ENCODE measurements at places on chromosomes 11 and 22.

DNA sequence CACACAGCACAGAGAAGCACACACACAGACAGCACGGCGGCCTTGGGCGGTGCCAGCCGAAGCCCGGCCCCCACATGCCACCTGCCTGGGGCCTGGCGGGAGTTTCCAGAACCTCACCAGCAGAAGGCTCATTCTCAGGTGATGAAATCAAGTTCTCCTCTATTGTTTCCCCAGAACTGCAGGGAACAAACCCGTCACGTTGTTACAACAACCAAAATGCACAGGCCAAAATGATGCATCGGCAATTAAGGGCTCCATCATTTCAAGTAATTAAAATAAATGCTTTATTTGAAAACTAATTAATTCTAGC, 30.8 kb downstream of the GNB1L start:
- no peak for DNase-seq

DNA sequence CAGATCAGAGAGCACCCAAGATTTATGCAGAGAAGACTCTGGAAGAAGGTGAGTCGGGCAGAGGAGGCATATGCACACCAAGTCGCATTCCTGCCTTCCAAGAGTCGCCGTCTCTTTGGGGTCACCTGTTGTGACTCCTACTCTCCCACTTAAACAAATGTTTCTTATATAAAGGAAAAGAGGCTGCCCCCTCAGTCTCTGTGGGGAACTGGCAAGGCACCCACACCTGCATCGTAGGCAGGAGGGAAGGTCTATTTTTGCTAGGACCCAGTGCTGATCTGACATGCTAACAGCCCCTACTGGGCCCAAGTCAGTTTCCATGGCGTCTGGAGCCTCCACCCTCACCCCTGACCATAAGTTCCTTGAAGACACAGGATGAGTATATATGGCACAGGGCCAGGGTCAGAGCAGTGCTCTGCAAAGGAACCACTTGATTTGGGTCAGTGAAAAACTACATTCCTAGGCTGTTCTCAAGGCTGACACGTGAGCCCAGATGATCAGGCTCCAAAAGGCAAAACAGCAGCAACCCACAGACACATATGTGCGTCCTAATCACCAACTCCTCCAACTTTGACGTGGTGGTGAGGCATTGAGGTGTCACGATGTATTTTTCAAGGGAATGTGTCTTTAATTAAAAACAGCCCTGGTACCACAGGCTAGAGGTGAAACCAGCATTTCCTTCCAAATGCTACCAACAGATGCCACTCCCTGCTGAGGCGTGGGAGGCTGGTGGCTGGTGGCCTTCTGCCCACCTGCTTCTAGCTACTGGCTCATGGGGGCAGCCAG, 55.6 kb upstream of the CSNK2A3 start:
- no peak for DNase-seq

- DNase-seq: no peak
Measured at GRCh38 chr11:128619540-128620308, 32.4 kb upstream of the ETS1 start.

DNA sequence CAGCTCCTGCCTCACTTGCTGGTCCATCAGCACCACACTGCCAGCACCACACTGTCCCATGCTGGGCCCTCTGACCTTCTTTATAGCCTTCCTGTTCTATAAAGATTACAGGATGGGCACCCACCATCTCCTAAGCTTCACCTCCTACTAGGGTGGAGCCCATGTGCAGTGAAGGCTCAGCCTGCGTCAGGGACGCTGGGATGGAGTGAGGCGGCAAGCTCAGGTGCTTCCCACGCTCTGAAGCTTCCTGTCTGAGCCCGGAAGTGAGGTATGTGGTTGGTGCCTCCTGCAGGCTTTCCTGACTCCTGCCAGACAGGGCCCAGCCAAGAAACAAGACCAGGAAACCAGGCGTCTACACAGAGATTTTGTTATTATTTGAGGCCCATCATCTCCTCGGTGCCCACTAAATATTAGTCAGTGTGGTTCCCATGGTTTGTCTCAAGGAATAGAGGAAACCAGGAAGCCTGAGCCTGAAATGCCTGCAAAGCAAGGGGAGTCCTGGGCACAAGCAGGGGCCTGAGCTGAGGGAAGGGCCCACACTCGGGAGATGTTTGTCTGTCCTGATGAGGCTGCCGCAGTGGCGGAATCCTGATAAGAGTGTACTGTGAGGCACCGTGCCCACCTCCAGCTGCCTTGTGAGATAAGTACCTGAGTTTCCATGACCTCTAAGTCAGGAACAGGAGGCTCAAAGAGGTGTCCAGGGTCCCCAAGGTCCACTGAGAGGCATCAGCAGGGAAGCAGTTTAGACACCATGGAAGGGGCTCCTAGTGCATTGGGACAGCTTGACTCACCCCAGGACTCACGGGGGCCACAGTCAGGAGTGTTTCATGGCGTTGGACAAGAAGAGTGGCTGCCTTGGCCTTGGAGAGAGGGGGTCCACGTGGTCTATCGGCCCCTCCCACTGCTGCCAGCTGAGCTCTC, 22.0 kb downstream of the RSPH14 start:
- DNase-seq: no peak

- DNase-seq: no peak
Measured at GRCh38 chr22:27802346-27803073, 954 bp upstream of the MN1 start.

- DNase-seq: no peak
Measured at GRCh38 chr11:11977206-11977938, 31.1 kb downstream of the DKK3 start.

GRCh38 chr11:2399488-2400068, 972 bp upstream of the TSSC4 start:
- DNase-seq: no peak

DNA sequence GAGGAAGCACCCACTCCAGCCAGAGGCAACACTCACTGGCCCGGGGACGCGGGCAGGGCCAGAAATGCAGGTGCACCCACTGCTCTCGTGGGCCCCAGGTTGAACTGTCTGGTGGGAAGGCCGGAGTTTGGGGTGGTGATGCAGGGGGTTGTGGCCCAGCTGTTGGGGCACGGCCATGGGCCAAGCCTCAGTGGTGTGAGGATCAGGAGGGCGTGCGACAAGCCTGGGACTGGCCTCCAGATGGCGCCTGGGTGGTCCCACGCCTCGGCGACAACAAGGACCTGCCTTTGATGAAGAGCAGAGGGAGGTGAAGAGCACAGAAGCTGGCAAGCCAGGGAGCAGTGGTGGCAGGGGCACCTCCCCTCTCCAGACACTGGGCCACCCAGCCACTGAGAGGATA, 240.8 kb downstream of the BRD1 start:
- DNase-seq: no peak

DNA sequence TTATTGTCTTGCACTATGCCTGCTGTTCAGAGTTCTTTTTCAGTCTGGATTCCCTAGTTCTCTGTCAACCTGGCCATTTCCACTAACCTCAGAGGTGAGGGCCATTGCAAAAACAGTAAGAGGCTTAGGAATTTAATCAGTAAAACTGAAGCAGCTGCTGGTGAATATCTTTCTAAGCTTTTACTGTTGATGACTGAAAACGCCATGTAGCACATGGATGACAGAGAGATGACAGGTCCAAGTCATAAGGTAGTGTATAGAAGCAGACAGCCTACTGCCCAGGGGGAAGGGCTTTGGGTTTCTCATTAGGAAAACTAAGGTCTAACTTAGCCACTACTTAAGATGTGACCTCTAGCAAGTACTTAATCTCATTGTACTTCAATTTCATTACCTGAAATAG, 152.6 kb upstream of the DDI1 start:
- DNase-seq: no peak

DNA sequence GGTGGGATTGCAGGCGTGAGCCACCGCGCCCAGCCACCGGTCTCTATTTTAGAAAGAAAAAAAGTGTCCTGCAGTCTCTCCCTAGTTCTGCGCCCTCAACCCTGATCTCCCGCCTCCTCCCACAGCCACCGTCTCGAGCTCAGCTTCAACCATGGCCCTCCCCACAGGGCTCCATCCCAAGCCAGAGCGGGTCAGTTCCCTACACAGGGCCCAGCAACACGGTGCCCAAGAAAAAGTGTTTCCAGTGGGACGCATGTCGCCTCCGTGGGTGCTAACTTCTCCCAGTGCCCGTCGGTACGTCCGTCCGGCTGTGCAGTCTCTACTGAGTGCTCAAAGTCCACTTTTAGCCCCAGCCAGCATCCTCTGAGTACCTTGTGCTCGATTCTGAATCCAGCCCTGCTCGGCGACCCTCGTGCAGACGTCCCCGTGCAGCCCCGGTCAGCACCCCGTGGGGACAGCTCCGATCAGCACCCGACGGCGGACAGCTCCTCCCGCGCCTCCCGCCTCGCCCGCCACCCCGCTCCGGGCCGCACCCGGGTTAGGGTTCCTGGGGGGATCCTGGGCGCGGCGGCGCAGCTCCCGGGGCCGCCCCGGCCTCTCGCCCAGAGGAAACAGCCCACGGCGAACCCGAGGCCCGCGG, 657 bp upstream of the MAPK8IP2 start:
- no peak for DNase-seq

DNA sequence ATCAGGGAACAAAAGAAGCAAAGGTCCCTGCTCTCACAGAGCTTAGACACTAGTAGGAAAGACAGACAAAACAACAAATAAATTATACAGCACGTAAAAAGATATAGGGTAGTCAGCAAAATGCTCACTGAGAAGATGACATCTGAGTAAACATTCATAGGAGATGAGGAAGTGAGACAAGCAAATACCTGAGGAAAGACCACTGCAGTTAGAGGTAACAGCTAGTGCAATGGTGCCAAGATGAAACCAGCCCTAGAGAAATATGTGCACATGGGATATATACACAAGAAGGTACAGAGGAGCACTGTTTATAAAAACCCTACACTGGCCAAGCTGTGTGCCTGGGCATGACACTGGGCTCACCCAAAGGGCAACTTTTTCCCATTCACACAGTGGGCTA, 9.8 kb downstream of the CYP2R1 start:
- no peak for DNase-seq

GRCh38 chr22:38819387-38819940, 24.4 kb downstream of the NPTXR start:
- DNase-seq: no peak

- DNase-seq: no peak
Measured at GRCh38 chr11:44622721-44623258, 57.3 kb downstream of the CD82 start.

DNA sequence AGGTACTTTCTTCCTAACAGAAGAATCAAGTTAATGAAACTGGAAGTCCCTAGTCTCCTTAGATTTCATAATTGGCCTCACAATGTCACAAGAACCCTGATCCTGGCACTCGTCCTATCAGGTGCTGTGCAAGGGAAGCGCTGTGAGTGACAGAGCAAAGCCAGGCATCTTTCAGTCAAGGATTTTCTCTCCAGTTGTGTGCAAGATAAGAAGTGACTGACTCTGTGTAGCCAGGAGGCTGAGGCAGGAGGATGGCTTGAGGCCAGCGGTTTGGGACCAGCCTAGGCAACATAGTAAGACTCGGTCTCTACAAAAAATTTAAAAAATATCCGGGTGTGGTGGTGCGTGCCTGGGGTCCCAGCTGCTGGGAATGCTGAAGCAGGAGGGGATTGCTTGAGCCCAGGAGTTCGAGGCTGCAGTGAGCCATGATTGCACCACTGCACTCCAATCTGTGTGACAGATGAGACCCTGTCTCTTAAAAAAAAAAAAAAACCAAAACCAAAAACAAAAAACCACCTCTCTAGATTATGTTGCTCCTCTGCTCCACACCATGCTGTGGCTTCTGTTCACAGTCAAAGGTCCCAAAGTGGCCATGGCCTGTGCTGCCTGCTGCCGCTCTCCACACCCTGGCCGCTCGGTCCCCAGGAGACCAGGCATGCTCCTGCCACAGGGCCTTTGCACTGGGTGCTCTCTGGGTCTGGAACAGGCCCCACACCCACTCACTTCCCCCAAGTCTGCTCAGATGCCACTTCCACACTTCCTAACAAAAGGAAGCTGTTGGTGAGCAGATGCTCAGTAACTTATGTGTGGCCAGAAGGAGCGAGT, 54.2 kb upstream of the CLDN5 start:
- DNase-seq: no peak

GRCh38 chr11:120909676-120910416, 114.1 kb upstream of the TBCEL start:
- no peak for DNase-seq

DNA sequence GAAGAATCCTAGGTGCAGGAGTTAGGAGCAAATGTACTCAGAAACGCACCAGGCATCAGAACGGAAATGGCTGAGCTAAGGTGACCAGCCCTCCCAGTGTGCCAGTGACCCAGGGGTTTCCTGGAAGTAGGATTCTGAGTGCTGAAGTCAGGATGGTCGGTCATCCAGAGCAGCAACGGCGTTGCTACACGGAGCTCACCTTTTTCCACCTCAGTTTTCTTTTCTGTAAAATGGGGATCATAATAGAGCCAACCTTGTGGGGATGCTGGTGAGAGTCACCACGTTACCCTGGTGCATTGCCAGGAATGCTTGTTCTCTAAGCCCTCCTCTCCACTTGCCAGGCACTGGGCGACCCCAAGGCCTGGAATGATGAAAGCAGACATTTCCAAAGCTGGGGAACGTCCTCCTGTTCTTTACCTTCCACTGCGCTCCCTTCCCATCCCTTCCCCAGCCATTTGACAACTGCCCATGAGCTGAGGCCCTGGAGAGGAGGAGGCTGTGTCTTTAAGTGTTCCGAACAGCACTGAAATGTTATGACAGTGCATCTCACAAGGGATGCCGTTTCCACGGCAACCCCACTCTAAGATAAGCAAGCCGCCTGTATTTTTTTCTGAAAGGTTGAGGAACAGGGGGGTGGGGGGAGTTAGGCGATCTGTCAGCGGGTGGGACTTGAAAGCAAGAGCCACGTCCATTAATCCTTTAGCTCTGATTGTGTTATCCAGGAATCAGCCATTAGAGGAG, 66.8 kb downstream of the TSPAN18 start:
- DNase-seq: no peak

DNA sequence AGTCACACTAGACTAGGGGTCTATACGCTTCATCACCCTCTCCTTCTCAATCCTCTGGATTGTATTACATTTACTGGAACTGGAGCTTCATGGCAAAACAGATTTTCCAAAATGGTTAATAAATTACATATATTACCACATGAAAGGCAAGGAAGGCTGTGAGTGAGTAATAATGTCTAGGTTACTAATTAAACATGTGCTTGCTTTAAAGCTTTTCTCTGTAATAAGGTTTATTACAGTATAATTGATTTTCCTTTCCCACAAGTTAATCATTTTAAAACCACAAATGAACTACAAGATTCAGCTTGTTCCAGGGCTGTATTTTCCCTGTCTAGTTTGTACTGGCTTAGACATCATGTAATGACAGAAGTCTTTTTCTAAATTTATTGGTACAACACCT, 25.6 kb downstream of the MMP13 start:
- no peak for DNase-seq

DNA sequence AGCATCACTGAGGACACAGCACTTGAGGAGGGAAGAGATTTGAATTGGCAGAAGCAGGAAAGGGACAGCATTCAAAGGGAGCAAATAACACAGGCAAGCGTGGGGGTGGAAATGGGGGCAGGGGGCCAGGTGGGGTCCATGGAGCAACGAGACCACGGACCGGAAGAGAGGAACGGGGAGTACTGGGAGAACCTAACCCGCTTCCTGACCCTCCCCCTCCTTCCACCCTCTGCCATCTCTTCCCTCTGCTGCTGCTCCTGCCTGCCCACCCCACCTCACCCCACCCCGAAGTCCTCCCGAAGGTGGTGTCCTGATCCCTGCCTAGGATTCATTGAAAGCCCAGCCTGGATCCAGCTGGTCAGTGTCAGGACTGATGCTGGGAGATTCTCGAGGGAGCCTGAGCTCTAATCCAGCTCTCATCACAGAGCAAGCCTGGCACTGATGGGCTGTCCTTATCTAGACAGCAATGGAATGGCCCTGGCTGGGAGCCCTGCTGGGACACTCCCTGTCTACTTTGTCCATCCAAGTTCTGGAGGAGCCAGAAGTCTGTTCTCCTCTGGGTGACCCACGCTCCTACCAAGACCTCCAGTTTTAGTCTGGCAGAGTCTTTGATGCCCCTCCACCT, 105.0 kb downstream of the TRIM29 start:
- no peak for DNase-seq

GRCh38 chr22:36925388-36926290, 12.2 kb downstream of the CSF2RB start:
- DNase-seq: no peak

Data from putamen (tissue), 1 donor.